Tracheal epithelial cell (primary cell): ENCODE measurements at places on chromosomes 7 and 10. TPM values are rescaled to one million over a fixed set of nuclear protein-coding genes. Genes with fewer than 3 reads are reported as not detected.

IRF5 gene
- 8.9 and 13.9 TPM in 2 replicates for total RNA-seq

HMX3 gene
- total RNA-seq = not detected in 2 replicates

UTF1 gene
- not detected in 2 replicates for total RNA-seq

BCL7B gene
- 19.0 and 20.0 TPM in 2 replicates for total RNA-seq

TDRD1 gene
- total RNA-seq = 1.4 and 1.9 TPM in 2 replicates

BICC1 gene
- total RNA-seq = 1.9 and 42.2 TPM in 2 replicates

PITX3 gene
- total RNA-seq = not detected in 2 replicates

TMEM176A gene
- not detected in 2 replicates for total RNA-seq

OR9A4 gene
- total RNA-seq = 0.21 TPM in 1 of 2 replicates, not detected in the other

EIF5AL1 gene
- total RNA-seq = 0.43 and 0.48 TPM in 2 replicates

DRGX gene
- not detected in 2 replicates for total RNA-seq
